ENCODE measurements at places on chromosomes 3 and 15.

GRCh38 chr3:126149960-126150515 lies 30.3 kb downstream of the ALDH1L1 start:
- no peak for DNase-seq

DNA sequence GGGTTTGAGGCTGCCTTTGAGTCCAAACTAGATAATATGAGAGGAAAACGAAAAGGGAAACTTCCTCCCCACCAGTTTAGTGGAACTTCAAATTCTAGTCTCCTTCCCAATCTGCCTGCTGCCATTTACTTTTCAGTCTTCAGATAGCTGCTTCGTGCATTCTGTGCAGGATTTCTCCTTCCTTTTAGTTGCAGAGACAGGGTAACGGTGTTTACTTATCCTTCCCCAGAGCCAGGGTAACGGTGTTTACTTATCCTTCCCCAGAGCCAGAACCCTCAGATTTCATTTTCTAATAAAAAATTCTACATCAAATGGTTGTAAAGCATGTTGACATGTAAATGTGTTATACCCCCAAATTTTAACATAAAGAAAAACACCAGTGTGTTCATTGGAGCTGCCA lies 282.6 kb downstream of the VPS13C start:
- no peak for DNase-seq

GRCh38 chr3:188584958-188585689 lies 431.2 kb downstream of the LPP start:
- peak; percentile 10 for DNase-seq

DNA sequence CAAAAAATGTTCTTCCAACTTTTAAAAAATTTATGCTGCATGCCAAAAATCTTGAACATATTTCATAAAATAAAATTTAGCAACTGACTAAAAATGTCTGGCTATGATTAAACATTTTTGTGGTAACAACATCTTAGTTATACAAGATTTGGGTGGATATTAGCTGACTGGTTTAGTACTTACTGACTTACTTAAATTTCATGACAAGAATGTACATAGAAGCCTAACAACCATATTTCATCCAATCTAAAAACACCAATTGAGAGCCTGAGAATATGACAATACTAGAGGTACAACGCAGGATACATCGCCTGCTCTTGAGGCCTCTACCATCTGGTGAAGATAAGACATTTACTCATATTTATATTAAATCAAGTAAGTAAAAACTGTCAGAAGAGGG lies 34.6 kb downstream of the GNB4 start:
- peak; percentile 19 for DNase-seq

- DNase-seq: no peak
Observed at GRCh38 chr3:145639003-145639606, 521.9 kb downstream of the PLOD2 start.

DNA sequence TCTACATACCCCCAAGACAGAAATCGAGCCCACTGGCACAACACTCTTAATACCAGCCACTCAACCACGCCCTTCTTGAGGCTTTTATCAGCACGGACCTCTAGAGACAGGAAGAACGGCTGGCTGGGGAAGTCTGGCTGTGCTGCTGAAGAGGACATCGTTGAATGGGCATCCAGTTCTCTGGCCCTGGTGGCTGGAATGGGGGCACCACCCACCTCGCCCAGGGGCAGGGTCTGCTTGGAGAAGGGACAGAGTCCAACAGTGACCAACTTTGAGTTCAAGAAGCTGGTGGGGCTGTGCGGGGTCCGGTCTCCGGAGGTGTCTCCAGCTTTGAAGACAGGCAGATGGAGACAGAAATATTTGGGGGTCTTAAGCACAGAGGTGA lies 77.5 kb downstream of the ATP10A start:
- DNase-seq: no peak

- DNase-seq: no peak
Observed at GRCh38 chr3:107543666-107544065, 20.9 kb downstream of the BBX start.

DNA sequence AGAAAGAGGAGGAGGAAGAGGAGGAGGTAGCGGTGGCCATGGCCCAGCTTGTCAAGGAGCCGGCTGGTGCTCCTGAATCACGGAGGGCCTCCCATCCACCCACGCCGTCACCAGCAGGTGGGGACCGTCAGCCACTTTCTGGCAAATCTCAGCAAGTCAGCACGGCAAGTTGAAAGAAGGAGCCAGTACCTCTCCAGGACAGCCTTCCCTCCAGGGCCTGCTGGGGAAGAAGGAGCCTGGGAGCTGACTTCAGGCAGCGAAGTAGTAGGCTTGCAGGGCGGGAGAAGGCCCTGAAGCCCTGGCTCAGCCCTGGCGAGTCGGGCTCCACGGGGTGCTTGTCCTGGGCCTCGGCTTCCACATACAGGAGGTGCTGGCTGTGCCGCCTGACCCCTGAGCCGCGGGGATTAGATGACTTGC lies 99.2 kb upstream of the TRPM1 start:
- DNase-seq: peak; percentile 39

DNA sequence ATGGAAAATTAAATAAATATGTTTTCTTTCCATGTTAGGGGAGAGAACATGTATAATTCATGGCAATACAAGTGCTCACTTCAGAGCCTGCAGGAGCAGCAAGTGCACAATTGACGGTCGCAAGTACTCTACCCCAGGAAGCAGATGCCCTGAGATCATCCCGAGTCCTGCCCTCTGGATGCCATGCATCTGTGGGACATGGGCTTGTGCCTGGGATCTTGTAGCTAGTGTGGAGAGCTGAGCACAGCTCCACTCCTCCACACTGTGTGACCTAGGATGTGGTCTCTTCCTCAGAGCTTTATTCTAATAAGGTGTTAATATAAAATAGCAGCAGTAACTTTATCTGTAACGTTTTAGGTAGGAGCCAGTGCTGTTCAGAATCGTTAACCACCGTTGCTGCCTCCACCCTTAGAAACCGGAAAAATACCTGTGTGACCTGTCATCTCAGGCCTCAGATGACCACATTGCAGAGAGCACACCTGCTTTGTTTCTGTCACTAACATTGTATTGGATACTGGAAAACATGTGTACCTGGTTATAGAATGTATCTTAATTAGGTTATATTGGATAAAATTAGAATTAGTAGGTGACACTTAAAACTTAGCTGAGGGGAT lies 105.0 kb upstream of the GOLGA6L6 start:
- no peak for DNase-seq

DNA sequence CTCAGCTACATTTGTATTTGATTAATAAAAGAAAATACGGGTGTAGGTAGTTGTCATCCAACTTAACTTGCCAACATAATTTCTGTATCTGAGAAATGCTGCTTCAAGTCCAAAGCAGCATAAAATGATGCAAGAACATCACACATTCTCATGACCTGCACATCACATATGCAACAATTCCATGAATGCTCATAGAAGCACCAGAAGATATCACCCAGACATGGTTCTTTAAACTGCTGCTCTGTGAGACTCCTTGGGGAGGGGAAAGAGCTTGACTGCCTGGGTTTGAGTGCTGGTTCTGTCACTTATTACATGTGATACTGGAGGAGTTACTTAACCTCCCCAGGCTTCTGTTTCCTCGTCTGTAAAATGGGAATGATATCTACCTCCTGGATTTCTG lies 39.4 kb downstream of the CHST14 start:
- DNase-seq: no peak

GRCh38 chr15:84812842-84813241 lies 4.3 kb upstream of the ALPK3 start:
- no peak for DNase-seq
